ENCODE measurements at places on chromosomes 4 and X.

- no peak for DNase-seq
Measured at GRCh38 chr4:19375931-19376330, 875.8 kb upstream of the SLIT2 start.

DNA sequence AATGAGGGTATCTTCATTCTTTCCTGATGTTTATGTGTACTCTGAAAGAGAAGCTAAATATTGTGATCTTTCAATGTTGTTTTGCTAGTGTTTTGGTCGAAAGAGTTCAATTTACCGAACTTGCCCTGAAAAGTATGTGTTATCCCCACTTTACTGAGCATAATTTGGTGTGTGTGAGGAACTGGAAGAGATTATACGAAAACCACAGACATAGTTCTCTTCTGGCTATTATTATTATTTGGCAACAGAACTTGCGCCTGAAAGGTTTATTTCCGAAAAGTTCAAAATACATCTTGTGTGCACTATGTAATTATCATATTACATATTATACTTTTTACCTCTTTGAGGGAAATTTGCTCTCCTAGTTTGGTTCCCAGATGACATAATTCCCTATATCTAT, 232.5 kb upstream of the INTU start:
- no peak for DNase-seq

- DNase-seq = peak; percentile 78
Measured at GRCh38 chr4:158856852-158857251, 88.0 kb downstream of the FNIP2 start.

GRCh38 chr4:17605236-17605635, 9.2 kb upstream of the MED28 start:
- no peak for DNase-seq

DNA sequence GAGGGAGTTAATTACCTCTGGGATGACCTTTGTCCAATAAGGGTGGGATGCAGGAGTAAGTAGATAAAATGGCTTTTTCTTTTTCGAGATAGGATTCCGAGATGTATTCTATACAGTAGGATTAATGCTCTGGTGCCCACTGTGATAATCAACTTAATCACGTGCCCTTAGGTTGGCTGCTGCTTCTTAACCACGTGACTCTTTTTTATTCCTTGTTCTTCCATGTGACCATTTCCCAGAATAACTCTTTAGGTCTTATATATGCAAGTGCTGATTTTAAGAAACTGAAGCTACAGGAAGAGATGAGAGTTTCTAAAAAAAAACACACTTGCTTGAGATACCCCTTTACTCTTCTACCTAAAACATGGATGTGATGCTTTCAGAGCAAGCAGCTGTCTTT, 1628.9 kb downstream of the PCDH7 start:
- DNase-seq = no peak

DNA sequence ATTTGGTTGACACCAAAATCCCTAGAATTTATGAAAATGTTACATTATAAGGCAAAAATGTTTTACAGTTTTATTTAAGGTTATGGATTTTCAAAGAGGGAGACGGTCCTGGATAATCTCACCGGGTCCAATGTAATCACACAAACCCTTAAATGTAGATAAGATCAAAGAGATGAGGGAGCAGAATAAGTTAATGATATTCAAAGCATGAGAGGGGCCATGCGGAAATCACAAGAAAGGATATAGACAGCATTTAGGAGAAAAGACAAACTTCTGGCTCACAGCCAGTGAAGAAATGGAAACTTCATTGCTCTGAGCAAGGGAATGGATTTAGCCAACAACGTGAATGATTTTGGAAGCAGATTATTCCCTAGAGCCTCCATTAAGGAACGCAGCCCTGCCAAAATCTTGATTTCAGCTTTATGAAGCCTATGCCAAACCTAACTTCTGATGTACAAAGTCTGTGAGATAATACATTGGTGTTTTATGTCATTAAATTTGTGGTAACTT, 684.4 kb upstream of the GNPDA2 start:
- DNase-seq = no peak

GRCh38 chr4:44056721-44057151, 391.9 kb downstream of the KCTD8 start:
- no peak for DNase-seq

DNA sequence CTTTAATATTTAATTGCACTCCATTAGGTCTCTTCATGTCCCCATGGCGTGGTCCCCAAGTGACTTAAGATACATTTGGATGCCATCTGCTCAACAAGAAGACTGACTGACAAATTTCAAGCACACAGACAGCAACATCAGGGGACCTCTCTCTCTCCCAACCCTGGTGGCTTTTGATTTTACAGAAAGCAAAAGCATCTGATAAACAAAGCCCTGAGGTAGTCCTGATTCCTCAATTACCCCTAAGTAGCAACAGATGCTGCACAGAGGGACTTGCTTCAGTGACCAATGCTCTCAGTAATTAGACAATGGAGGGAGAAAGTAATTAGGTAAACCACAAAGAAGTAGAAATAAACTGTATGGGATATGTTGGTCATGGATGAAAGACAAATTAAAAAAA, 426.4 kb downstream of the INPP4B start:
- no peak for DNase-seq

DNA sequence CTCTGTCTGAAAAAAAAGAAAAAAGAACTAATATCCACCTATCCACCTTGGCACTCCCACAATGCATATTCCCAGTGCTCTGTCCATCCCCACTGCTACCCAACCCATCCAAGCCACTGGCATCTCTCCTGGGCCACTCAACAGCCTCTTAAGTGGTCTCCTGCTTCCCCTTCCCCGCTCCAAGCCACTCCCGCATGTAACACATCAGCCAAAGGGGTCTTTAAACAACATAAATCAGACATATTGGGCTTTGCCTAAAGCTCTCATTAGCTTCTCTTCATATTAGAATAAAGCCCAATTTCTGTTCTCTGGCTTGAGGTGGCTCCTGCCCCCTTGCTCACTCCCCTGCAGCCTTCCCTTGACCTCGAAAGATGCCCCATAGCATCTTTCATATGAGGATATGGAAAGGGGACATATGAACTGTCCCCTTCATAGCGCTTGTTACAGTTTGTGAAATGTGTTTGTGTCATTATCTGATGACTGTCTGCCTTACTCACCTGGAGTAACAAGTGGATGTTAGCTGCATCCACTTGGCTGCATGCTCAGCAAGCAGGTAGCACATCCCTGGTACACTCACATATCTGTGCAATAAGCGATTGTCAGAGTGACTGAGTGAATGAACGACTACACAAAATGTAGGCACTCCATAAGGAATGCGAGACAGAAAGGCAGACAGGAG, 3.1 kb downstream of the BLOC1S4 start:
- DNase-seq = no peak

GRCh38 chr4:113476800-113477199, 284.7 kb downstream of the CAMK2D start:
- DNase-seq = no peak

DNA sequence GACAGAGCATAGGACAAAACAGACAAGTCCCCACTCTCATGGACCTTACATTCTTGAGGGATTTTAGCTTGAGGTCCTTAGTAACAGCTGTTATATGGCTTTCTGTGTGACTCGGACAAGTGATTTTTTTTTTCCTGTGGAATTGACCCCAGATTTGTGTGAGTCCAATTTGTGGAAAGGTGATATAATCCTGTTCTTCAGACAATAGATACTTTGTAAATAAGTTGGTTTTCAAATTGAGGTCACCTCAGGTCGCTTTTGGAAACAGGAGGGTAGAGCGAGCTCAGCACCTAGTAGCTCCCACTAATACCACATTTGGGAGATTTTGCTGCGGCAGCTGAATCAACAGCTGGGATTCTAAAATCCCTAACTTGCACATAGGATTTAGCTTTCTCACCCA, 1008.8 kb downstream of the ADGRL3 start:
- DNase-seq = no peak

- no peak for DNase-seq
Measured at GRCh38 chrX:123331349-123331748, 147.3 kb downstream of the GRIA3 start.

GRCh38 chr4:56990109-56990905, 11.6 kb downstream of the POLR2B start:
- DNase-seq = no peak

DNA sequence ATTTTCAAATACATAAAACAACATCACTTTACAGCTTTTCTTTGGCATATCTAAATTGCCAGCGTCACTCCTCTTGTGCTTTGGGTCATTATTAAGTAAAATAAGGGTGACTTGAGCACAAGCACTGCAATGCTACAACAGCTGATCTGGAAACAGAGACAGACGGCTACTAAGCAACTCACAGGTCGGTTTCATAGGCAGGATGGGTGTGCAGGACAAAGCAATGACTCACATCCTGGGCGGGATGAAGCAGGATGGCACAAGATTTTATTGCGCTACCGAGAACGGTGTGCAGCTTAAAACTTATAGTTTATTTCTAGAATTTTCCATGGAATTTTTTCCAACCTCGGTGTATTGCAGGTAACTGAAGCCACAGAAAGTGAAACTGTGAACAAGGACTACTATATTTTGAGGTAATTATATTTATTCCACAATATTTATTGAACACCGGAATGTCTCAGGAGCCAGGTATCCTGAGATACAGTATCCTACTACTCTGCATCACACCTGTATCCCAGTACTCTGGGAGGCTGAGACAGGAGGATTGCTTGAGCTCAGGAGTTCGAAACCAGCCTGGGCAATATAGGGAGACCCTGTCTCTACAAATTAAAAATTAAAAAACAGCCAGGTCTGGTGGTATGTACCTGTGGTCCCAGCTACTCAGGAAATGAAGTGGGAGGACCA, 215.5 kb downstream of the APBB2 start:
- no peak for DNase-seq

DNA sequence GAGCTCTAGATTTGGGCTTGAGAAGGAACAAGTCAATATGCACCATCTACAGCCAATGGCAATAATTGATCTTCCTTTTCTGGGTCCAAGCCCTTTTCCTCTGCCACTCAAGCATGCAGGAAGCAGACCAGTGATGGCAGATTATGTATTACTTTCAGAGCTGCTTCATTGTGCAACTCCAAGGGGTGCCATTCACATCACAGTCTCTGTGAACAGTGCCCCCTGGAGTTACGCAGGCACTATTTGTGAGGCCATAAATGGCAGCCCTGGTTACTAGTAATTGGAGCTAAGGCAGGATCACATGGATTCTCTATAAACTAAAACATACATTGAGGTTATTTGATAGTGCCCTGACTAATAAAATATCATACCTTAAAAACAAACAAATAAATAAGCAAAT, 313.4 kb upstream of the SLC7A11 start:
- peak; percentile 22 for DNase-seq

- peak; percentile 82 for DNase-seq
Measured at GRCh38 chrX:153944140-153944799, at the start of gene RENBP. TSS of gene RENBP (minus strand) at chrX:153944643. CDS start at chrX:153944610, 33 bp downstream.

GRCh38 chrX:17086317-17086716, 139.9 kb downstream of the REPS2 start:
- no peak for DNase-seq

All from HAP-1 (cell line).